ENCODE measurements at places on chromosomes 1 and 21. TPM values are rescaled to one million over a fixed set of nuclear protein-coding genes. Genes with fewer than 3 reads are reported as not detected.

DNA sequence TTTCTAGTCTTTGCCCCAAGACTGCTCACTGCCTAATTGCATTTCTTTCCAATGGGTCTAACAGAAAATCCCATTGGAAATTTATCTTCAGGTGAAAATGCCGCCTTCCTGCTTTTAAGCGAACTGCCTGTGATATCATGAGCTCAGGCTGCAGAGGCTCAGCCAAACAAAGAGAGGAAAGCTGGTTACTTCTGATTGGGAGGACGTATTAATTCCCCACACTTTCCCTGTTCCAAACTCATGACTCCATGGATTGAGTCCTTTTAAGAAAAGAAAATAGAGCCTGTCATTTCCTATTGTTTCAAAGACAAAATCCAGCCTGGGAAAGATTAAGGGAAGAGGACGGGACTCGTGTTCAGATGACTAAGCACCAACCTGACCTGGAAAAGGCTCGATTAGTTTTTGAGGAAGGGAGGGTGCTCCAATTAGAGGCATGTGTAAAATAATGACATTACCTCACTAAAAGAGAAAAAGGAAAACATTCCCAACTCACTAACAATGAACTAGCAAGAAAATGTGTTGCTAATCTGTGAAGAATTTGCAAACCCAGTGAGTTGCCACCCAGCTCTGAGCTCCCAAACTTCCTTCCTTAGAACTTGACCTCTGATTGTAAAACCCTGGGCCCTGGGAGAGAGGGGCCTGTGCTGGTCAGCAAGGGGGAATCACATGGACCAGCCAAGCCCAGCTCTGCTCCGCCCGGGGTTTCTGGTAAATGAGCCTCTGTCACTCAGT lies 61.2 kb downstream of the TCP10L start:
- DNase-seq = no peak

The SIM2 gene
- total RNA-seq = 0.34 TPM

GRCh38 chr1:14650951-14651350 lies 52.5 kb downstream of the KAZN start:
- no peak for DNase-seq

- no peak for DNase-seq
Measured at GRCh38 chr1:207933205-207933800, 22.4 kb upstream of the CD34 start.

DNA sequence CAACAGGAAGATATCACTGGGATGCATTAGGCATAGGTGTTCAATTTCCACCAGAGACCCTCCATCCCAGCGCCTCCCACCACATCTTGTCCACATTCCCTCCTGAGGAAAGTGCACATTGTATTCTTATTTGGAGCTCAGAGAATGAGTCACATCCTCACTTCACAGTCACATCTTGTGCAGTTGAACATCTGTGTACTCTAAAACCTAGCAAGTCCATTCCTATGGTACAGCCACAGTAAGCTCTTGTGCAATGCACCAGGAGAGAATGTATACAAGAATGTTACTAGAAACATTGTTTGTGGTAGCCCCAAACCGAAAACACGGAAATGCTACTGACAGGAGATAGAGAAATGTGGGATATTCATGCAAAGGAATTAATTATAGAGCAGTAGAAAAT lies 1.6 kb upstream of the KDF1 start:
- no peak for DNase-seq

The PIGP gene
- 12.9 TPM for total RNA-seq

- no peak for DNase-seq
Measured at GRCh38 chr21:44366586-44367211, 13.3 kb downstream of the TRPM2 start.

The CDC7 gene
- 36.4 TPM for total RNA-seq

- DNase-seq = no peak
Measured at GRCh38 chr1:113855630-113856400, 15.7 kb downstream of the PTPN22 start.

GRCh38 chr1:180282401-180283044 lies 52.5 kb downstream of the LHX4 start:
- DNase-seq = no peak

The CRYAA gene
- not detected for total RNA-seq

The MYOM3 gene
- 0.36 TPM for total RNA-seq

DNA sequence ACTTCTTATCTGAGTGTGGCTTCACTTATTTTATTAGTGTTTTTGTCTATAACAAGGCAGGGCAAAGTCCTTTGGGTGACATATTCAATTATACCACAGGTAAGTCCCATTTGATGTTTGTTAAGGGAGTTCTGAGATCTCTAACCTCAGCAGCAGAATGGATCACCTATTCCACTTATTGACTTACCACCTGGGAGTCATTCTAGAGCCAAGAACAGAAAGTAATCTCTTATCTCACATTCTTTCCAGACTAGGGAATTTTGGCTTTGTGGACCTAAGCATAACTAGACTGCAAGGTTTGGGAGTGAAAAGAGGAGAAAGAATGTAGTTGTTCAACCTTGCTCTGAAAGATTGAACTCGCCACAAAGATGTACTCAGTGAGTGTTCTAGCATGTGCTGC lies 13.2 kb downstream of the FNDC7 start:
- DNase-seq = no peak

DNA sequence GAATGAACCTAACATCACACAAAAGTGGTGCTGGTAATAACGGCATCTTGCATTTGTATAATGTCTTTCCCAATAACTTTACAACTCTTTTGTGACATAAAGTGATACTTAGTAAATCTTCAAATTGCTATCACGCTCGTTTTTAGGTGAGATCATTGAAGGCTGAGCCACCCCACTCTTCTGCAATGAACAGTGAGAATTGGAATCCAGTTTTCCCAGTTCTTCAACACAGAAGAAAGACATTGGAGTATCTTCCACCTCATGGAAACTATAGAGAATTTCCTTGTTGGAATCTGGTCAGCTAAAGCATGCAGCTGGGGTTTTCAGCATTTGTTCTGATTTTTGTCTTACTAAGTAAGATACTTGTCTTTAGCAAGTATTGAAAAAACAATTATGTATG lies 59.9 kb upstream of the NRIP1 start:
- DNase-seq = no peak

DNA sequence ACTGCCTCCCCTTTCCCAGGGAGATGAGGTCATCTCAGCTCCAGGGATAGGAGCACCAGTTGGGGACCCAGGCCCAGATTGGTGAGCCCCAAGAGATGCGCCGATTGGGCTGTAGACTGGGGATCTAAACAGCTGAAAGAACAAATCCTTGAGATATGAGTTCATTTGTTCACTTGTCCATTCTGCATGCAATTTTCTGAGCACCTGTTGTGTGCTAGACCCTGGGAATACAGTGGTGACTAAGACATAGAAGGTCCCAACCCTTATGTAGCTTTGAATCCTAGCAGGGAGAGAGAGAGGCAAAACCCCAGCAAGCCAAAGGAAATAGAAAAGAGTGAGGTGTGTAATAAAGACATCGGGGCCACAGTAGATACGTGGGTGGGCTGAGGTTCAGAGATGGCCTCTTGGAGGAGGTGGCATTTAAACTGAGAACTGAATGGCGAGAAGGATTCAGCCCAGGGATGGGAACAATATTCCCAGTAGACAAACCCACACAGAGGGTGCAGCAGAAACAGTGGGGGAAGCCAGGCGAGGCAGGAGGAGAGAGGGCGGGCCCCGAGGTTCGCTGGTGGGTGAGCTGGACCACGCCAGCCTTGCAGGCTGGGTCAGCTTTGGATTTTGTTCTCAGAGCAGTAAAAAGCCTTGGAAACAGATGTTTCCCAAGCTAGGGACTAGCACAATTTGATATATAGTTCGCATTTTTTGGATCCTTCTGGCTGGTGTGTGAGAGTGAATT lies 105.6 kb upstream of the ACTL8 start:
- no peak for DNase-seq

DNA sequence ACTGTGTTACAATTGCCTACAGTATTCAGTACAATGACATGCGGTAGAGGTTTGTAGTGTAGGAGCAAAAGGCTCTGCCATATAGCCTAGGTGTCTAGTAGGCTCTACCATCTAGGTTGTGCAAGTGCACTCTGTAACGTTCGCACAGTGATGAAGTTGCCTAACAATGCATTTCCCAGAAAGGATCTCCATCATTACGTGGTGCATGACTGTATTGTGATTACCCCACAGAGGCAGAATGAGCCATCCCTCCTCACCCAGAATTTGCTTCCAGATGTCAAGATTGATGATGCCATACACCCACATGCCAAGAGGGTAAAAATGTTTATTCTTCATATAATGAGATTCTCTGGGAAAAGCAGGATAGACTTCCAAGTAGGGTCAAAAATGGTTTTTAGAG lies 199.3 kb upstream of the CTTNBP2NL start:
- DNase-seq = no peak

DNA sequence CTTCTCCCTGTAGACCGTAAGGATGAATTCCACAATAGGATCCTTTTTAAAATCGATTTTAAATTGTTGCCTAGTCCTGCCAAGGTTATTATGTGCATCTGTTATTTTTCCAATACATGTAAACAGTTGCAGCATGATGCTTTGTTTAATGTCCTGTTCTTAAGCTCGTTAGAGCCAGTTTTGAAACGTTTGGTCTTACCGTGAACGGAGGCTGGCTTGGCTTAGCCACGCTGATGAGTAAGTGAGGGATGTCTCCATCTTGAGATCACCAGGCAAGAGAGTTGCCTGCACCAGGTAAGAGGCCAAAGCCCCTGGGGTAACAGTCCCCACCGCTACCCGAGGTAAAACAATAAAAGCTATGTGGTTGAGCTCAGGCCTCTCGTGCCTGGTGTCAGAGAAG lies 17.3 kb downstream of the CSTB start:
- no peak for DNase-seq

- DNase-seq = no peak
Measured at GRCh38 chr1:154768456-154769125, 101.5 kb downstream of the KCNN3 start.

The KCNH1 gene
- total RNA-seq = 0.38 TPM

- DNase-seq = no peak
Measured at GRCh38 chr1:61269602-61270001, 187.2 kb downstream of the NFIA start.

DNA sequence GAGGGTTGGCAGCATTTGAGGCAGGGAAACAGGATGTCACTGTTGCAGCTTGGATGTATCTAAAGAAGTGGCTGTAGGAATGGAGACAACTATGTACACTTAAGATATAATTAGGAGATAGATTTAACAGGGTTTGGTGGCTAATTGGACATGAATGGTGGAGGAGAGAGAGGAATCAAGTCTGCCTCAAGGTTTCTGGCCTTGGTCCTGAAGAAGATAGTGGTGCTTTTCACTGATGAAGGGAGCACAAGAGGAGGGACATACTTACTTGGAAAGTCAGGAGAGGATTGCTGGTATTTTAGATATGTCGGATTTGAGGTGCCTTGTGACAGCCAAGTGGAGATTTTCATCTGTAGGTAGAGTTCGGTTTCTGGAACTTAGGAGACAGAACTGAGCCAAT lies 123.9 kb downstream of the ST6GALNAC3 start:
- DNase-seq = no peak

DNA sequence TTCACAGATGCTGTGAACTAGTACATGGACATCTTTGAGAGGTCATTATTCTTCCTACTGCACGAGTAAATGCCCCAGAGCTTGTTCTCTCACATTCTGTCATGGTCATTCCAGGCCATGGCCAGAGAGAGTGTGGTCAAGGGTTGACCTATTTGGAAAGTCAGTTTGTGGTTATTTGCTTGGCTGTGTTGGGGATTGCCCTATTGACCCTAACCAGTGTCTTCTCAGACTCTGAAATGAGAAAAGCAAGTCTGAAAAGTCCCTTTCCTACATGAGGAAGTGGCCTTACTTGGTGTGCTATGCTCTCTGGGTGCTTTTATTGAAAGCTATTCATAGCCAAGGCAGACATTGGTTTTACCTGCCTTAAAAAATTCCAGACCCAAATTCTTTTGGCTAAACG lies 26.6 kb downstream of the CLIC6 start:
- DNase-seq = no peak

DNA sequence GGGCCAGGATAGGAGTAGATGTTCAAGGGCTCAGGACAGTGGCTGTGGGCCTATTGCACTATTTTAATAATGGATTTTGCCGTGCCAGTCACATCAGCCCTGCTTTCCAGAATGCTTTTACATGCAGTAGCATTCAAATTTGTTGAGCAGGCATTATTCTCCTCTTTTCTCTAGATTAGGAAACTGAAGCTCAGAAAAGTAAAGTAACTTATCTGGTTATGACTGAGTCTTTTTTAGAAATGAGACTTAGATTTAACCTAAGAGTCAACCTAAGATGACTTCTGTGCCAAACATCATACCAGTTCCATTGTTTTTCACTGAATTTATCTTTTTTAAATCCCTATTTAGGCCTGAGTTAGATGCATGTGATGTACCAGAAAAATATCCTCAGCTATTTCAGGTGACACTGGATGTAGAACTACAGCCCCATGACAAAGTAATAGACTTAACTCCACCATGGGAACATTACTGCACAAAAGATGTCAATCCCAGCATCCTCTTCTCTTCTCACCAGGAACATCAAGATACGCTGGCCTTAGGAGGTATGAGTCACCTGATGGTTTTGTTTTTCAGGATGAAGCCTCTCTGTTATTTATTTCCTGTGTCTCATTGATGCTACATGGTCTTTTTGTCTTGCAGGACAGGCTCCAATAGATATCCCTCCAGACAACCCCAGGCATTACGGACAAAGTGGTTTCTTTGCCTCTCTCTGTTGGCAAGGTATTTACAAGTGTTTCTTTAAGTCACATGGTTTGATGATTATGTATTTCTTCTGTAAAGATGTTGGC lies 31.4 kb upstream of the LEPR start:
- DNase-seq = no peak
